ENCODE measurements at places on chromosomes 1 and 21. TPM values are rescaled to one million over a fixed set of nuclear protein-coding genes. Genes with fewer than 3 reads are reported as not detected.

RGS16 gene
- total RNA-seq = 0.74 TPM

MXRA8 gene
- total RNA-seq = 4.9 TPM

DMBX1 gene
- not detected for total RNA-seq

ATP6V1G3 gene
- total RNA-seq = not detected

LRRC71 gene
- not detected for total RNA-seq

CYP2J2 gene
- 3.0 TPM for total RNA-seq

RIIAD1 gene
- not detected for total RNA-seq

KIF2C gene
- 38.5 TPM for total RNA-seq
